Stimulated activated CD4-positive, alpha-beta T cell treated with anti-CD3 and anti-CD28 coated beads, Interleukin-4, amount 100 ng/mL, for 4 hours (primary cell): ENCODE measurements at places on chromosomes 5 and 9.

GRCh38 chr5:67802766-67803165, 412.8 kb upstream of the PIK3R1 start:
- DNase-seq: no peak

DNA sequence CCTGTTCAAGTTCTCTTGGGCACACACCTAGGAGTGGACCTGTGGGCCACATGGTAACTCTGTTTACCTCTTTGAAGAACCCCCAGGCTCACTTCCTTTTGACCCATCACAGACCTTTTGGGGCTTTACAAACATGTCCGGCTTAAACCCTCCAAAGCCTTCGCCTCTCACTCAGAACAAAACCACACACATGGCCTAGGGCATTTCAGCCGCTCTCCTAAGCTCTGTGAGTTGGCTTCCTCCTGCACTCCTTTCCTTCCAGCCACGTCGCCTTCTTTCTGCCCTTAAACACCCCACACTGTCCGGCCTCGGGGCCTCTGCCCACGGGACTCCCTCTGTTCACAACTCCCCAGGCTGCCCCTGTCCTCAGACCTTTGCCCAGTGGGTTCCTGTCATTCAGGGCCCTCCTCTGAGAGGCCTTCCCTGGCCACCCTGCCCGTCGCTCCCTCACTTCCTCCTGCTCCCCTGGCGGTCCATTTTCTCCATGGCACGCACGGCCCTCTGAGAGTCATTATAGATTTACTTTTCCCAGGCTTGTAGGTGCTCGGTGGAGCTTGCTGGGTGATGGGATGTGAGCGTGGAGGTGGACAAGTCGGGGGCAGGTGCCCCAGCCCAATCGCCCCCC, 1.9 kb downstream of the DOK3 start:
- no peak for DNase-seq

DNA sequence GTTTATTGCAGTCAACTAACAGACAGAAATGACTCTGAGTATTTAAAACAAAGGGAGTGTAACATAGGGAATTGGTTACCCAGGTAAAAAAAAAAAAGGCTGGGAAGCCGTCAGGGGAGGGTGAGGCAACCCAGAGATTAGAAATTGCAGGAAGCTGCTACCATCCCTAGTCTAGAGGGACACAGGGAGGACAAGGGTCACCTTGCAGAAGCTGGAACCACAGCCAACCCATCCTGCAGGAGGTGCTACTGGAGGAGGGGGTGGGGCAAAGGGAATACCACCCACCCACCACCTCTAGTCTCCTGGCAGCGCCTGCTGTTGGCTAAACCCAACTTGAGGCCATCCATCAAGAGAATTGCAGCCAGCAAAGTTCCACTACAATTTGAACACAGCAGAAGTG, 6.5 kb downstream of the CAST start:
- DNase-seq: no peak

DNA sequence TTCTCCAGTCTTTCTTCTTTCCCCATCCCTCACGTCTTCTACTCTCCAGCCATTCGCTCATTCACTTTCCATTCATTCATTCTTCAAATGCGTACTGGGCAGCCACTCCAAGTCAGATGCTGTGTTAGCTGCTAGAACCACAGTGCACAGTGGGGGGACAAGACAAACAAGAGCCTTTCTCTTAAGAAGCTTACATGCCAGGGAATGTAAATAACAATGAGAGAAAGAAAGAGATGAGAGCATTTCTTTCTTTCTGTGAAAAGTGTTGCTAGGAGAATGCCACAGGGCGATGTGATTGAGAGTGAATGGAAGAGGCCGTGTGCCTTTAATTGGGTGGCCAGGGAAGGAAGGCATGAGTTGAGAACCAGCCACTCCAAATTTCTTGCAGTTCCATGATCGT, 46.3 kb upstream of the SMIM23 start:
- no peak for DNase-seq

DNA sequence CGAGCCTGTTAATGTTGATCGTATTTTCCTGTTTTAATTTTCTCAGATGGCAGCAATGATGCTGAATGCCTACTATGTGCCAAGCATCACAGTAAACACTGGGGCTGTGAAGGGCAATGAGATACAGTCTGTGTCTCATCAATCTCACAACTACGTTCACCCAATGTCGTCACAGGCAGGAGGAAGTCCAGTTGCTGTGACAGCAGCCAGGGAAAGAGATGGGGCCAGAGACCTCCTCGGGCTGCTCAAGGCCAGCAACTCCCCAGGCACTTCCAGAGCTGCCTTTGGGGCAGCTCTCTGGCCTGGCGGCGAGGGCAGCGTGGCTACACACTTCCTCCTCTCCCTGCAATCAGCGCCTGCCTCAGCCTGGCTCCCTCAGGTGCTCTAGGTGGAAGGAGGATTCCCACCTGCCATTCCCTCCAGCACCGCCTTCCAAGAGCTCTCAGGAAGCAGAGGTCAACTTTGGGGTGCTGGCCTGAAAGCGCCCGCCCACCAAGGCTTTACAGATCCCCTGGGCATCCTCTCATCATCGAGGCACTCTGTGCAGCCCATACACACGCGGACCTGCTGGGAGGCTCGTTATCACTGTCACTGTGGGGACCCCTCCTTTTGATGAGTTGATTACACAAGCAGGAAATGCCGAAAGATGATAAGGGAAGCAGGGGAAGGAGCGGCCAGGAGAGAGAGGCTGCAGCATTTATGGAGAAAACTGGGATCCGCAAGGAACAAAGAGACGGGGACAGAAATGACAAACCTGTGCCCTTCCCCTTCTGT, 159.2 kb downstream of the ZDHHC21 start:
- DNase-seq: no peak

GRCh38 chr9:130713286-130713960, 19.8 kb downstream of the EXOSC2 start:
- DNase-seq: no peak

- DNase-seq: no peak
Observed at GRCh38 chr9:103755441-103755840, 338.7 kb upstream of the SMC2 start.

DNA sequence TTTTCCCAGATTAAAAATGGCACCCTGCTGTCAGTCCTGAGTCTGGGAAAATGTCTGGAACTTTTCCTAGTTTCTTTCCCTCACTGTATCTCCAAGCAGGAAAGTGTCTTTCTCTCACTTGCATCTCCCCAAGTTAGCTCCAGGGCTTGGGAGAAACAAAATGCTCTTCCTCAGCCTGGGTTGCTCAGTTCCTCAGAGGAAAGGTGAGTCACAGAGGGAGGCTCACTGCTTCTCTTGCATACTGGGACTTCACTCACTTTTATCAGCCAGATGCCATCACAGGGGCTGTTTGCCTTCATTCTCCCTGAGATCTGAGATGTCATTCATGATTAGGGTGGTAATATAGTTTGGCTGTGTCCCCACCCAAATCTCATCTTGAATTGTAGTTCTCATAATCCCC, 519.9 kb downstream of the SEMA5A start:
- DNase-seq: no peak

GRCh38 chr9:107542411-107543157, 53.0 kb upstream of the KLF4 start:
- DNase-seq: no peak

GRCh38 chr9:105093685-105094084, 150.8 kb upstream of the SLC44A1 start:
- no peak for DNase-seq

- no peak for DNase-seq
Observed at GRCh38 chr5:130546211-130546610, 618.8 kb downstream of the HINT1 start.

- DNase-seq: no peak
Observed at GRCh38 chr9:88898039-88898720, 93.1 kb upstream of the S1PR3 start.

- no peak for DNase-seq
Observed at GRCh38 chr9:115628426-115628825, 510.5 kb upstream of the TNC start.

- no peak for DNase-seq
Observed at GRCh38 chr9:5499889-5500398, 10.4 kb upstream of the PDCD1LG2 start.

DNA sequence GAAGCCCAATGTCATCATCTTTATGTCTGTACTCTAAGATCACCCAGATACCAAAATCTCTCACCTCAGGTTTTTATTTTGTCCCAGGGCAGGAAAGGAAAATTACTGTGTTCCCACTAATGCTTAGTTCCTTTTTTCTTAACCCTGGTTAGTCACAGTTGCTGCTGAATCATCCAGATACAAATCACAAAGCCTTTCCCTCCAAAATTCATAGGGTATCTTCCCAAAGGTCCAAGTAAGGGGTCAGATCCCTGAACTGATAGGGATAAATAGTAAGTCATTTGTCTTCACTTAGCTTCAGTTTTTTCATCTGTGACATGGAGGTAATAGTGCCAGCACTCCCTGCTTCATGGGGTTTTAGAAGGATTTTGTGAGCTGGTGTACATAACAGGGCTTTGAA, 2.2 kb downstream of the PLCXD3 start:
- DNase-seq: no peak

- DNase-seq: no peak
Observed at GRCh38 chr5:149628221-149628620, 46.9 kb downstream of the ARHGEF37 start.

GRCh38 chr9:121674952-121675351, 23.5 kb downstream of the DAB2IP start:
- DNase-seq: no peak

DNA sequence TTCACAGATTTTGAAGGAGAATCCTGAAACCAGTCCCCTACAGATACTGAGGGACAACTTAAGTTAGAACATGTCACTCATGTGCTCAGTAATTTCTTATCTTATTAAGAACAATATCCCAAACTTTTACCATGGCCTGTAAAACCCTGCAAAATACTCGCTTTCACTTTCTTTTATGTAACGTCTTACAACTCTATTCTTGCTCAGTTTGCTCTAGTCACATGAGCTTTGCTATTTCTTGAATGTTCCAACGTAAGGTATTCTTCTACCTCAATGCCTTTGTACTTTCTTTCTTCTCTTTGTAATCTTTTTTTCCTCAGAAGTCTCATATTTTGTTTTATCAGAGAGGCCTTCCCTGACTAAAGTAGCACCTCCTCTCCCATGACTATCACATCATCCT, 14.1 kb downstream of the TMEM38B start:
- no peak for DNase-seq

- DNase-seq: no peak
Observed at GRCh38 chr9:13263511-13263910, 16.0 kb downstream of the MPDZ start.

- DNase-seq: no peak
Observed at GRCh38 chr5:28468166-28468565, 1429.8 kb upstream of the CDH9 start.

DNA sequence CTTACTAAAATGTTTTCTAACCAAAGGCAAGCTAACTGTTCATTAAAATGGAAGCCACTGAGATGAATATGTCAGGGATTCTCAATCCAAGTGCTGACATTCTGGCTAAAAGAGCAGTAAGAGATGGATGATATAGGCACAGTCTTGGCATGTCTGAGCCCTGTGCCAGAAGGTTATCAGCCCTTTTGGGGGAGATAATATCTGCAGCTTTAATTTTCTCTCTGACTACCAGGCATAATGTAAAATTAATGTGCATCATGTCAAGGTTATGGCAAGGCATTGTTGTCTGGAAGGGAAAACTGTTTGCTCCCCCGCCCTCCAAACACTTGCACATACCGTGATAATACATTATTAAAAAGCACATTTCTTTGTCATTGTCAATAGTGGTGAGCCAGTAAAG, 609.8 kb downstream of the ZNF608 start:
- DNase-seq: no peak
